Stimulated activated CD4-positive, alpha-beta T cell treated with anti-CD3 and anti-CD28 coated beads, Interleukin-2, amount 100 ng/mL, for 24 hours (primary cell): ENCODE measurements at places on chromosomes 7 and 10.

GRCh38 chr7:112986256-112987031 lies 100.2 kb downstream of the GPR85 start:
- DNase-seq = no peak

- DNase-seq = no peak
These were observed 21.7 kb upstream of the PCGF5 start for GRCh38 chr10:91198781-91199180.

DNA sequence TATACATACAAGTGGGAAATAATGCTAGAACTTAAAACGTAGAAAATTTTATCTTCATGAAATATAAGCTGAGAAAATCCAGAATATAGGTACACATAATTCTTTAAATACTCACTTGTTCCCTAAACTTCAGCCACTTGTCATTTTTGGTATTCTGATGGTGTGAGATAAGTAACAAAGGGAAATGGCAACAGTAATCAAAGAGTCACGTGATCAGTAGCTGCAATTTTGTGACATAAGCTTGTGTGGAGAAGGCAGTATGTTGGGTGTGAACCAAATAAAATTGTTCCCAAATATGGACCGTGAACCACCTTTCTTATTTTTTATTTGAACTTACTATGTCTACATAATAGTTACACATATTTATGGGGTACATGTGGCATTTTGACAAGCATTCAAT lies 650.3 kb upstream of the ADARB2 start:
- DNase-seq = no peak

- DNase-seq = no peak
These were observed 1.7 kb downstream of the DDX21 start for GRCh38 chr10:68957654-68958053.

GRCh38 chr10:6951732-6952131 lies 371.7 kb upstream of the PRKCQ start:
- no peak for DNase-seq

- DNase-seq = no peak
These were observed 33.4 kb upstream of the PLPP4 start for GRCh38 chr10:120423431-120424197.
